ENCODE measurements at places on chromosomes 16 and 17.

GRCh38 chr17:62781356-62781755 is 26.8 kb downstream of the MARCHF10 start:
- no peak for DNase-seq

DNA sequence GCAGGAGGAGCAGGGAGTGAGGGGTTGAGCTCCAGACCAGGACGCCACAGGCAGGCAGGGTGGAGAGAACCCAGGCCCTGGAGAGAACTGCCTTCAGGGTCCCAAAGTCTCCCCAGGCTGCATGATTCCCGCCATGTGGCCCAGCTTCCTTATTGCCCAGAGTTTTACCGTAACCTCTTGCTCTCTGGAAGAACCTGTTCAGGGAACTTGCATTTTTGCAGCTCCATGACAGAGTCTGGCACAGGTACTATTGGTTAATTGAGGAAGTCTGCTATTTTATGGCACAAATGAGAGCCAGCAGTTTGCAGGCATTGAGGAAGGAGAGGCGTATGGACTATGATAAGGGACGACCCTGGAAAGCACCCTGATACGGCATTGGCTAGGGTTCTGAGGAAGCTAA is 11.6 kb upstream of the NOS2 start:
- DNase-seq, result no peak

- DNase-seq, result no peak
Observed at GRCh38 chr17:70159980-70160379, 9.4 kb upstream of the KCNJ2 start.

GRCh38 chr16:78155791-78156345 is 56.4 kb downstream of the WWOX start:
- no peak for DNase-seq

DNA sequence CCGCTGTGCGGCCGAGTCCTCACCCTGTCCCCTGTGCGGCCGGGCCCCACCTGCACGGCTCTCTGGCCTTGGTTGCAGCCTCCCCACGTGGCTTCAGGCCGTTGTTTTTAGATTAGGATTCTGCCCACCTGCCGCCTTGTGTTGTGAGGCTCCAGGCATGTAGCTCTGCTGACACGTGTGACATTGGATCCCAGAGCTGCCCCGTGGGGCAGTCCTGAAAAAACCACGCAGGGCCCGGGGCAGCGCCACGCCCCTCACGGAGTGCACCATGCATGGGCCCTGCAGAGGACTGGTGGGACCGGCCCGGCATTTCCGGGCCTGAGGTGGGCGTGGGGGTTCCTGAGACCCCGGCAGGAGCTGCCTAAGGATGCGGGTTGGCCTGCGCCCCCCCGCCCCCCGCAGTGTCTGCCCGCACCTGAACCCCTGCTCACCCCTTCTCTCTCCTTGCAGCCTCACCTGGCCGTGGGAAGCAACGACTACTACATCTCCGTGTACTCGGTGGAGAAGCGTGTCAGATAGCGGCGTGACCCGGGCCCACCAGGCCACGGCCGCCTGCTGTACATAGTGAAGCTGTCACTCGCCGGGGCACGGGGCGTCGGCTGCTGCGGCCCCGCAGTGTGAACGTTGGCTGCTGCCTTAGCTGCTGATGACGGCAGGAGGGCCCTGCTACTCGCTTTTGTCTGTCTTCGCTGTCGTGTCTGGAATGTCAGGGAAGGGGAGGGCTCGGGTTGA is 27.7 kb upstream of the CHMP6 start:
- no peak for DNase-seq

- DNase-seq, result no peak
Observed at GRCh38 chr17:12406623-12407215, 259.0 kb upstream of the MYOCD start.

GRCh38 chr17:5443728-5444127 is 4.8 kb upstream of the C1QBP start:
- DNase-seq, result no peak

- DNase-seq, result no peak
Observed at GRCh38 chr16:85172455-85173145, 60.3 kb upstream of the CIBAR2 start.

- DNase-seq, result no peak
Observed at GRCh38 chr17:73541561-73541981, 102.7 kb downstream of the SDK2 start.

GRCh38 chr16:67050796-67051195 is 21.8 kb downstream of the CBFB start:
- DNase-seq, result no peak

- DNase-seq, result no peak
Observed at GRCh38 chr17:49696233-49696761, 11.5 kb downstream of the SLC35B1 start.

- no peak for DNase-seq
Observed at GRCh38 chr16:46482895-46483294, 138.3 kb downstream of the SHCBP1 start.

DNA sequence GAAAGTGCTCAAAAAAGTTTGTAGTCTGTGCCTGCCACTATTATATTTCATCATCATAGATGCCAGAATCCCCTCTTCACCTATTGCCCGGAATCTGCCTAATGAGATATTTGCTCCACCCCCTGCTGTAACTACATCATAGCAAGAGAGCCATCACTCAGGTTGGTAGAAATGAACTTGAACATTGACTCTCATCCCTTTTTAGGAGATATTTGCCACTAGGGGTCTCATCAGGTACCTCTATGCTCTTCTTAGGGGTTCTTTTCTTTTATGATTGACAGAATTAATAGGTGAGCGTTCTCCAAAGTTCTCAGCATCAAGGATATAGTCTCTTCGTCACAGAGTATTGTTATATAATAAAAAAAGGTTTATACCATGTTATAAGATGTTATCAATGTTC is 20.0 kb downstream of the ANKS4B start:
- DNase-seq, result no peak

DNA sequence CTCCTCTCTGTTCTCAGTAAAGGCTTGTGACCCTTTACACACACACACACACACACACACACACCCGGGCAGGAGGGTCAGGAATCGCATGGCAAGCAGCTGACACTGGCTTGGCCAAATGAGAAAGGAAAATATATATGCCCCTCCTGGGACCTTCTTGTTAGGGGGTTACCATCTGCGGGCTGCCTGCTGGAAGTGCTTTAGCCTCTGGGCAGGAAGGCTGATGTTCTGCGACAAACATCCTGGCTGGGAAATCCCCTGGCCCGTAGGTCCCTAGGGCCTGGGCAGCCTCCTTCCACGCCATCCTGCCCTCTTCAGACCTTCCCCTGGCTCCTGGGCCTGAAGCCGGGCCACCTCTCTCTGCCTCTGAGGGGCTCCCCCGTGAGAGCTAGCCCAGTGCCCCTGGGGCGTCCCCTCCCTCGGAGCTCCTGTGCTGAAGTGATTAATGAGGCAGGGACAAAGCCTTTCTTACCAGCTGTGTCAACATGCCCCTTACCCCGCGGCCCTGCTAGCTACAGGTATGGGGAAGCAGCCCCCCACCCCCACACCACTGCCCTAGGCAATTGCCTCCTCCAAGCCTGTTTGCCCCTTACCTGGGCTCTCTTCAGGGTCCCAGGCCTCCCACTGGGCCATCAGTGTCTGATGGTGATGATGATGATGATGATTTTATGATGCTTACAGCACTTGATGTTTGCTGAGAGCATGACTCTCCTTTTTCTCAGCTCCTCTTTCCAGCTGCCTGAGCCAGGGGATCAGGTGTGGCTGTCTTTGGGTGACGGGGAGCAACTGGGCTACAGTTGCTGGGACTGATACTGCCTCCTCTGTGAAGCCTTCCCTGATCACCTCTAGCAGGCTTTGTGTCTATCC is 32.8 kb upstream of the ETV4 start:
- no peak for DNase-seq

GRCh38 chr17:51948128-51948527 is 210.4 kb downstream of the CA10 start:
- DNase-seq, result no peak
